ENCODE measurements at places on chromosomes 7 and 10. TPM values are rescaled to one million over a fixed set of nuclear protein-coding genes. Genes with fewer than 3 reads are reported as not detected.

DNA sequence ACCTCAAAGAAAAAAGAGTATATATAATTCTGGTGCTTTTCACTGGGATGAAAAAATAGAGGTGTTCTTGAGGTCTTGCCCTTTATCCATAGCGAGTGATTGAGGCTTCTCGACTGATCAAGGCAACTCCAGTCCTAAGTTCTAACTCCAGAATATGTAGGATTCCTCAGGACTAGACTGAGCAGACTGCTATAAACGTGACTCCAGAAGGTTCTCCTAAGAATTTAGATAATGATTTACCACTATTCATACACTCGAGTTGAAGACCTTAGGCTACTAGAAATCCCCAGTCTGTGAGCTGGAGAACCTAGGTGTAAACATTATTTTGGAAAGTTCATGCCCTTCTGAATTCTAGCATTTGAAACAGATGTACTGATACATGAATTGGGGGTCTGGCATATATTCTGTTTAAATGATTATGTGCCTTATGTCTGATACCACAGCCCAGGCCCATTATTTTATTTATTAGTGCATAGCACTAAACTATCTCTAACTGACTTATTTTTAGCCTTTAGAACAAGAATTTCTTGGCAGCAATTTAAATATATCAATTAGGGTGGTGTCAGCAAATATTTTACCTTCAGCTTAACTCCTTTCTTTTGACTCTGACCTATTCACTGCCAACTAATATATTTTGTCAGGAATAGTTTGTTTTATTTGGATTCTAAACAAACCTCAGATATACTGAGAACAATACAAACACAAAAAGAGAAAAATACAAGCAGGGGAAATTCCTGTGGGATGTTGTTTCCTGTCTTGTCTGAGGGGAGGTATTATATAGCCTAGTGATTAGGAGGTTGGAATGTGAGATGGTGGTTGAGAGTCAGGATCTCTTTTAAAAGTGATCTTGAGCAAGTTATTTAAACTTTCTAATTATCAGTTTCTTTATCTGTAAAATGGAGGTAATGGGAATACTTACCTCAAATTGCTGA is 75.8 kb downstream of the PODXL start:
- peak; percentile 77 for DNase-seq

DNA sequence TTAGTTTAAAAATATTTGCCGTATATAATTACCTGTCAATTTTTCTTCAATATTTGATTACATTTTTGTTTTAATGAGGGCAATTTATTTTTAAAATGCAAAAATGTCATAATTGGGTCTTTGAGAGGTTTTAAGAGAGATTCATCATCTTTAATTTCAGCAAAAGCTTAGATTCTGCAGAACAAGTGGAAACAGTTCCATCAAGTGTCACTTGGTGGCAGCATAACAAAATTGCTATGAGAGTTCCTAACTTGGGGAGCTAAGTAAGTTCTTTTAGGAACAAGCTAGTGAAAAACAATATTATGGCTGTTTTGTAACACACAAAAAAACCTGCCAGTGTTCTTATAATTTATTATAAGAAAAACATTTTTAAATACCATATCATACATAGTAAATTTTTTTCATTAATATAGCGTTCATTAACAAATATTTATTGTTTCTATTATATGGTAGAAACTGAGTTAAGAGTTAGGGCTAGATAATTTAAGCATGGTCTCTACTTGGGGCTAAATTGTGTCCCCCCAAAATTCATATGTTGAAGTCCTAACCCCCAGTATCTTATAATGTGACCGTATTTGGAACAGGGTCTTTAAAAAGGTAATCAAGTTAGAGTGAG is 155.2 kb downstream of the MAGI2 start:
- peak; percentile 67 for DNase-seq

DNA sequence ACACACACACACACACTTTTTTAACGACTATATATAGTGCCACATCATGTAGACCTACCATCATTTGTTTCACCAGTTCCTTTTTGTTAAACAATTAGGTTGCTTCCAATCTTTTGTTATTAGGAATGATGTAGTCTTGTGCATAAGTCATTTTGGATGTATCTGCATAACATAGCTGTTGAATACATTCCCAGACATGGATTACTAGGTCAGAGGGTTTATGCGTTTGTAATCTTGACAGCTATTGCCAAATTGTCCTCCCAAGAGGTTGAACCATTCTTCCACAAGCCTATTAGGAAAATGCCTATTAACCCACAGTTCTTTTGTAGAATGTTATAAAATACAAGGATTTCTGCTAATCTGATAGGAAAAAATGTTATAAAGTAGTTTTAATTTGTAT is 87.3 kb downstream of the PALS2 start:
- DNase-seq, result no peak

DNA sequence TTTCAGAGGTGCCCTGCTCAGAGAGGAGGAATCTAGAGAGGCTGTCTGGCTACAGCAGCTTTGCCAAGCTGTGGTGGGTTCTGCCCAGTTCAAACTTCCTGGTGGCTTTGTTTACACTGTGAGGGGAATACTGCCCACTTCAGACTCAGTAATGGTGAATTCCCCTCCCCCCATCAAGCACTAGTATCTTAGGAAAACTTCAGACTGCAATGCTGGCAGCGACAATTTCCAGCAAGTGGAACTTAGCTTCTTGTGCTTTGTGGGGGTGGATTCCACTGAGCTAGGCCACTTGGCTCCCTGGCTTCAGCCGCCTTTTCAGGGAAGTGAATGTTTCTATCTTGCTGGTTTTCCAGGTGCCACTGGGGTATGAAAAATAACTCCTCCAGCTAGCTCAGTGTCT is 42.8 kb downstream of the CYP2C8 start:
- DNase-seq, result no peak

DNA sequence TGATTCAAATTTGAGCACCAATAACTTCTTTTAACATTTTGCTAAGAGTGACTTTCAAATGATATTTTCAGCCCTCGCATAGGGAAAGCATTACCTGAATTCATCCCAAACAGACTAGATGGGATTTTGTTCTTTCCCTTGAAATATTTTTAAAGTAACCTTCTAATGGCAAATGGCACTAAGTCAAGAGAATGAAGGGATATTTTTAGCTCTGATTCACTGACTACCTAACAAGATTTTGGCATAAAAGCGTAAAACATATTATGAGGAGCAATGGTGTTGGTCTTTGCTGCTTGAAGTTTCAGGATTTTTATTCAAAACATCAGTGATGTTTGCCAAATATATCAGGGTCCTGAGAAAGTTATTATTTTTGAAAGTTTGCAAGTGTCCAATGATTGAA is 290.3 kb downstream of the CDK14 start:
- no peak for DNase-seq

GRCh38 chr10:71622154-71622526 is 97.4 kb downstream of the C10orf105 start:
- DNase-seq, result peak; percentile 38

- DNase-seq, result peak; percentile 14
Observed at GRCh38 chr7:95209276-95209675, 115.1 kb downstream of the PON1 start.

DNA sequence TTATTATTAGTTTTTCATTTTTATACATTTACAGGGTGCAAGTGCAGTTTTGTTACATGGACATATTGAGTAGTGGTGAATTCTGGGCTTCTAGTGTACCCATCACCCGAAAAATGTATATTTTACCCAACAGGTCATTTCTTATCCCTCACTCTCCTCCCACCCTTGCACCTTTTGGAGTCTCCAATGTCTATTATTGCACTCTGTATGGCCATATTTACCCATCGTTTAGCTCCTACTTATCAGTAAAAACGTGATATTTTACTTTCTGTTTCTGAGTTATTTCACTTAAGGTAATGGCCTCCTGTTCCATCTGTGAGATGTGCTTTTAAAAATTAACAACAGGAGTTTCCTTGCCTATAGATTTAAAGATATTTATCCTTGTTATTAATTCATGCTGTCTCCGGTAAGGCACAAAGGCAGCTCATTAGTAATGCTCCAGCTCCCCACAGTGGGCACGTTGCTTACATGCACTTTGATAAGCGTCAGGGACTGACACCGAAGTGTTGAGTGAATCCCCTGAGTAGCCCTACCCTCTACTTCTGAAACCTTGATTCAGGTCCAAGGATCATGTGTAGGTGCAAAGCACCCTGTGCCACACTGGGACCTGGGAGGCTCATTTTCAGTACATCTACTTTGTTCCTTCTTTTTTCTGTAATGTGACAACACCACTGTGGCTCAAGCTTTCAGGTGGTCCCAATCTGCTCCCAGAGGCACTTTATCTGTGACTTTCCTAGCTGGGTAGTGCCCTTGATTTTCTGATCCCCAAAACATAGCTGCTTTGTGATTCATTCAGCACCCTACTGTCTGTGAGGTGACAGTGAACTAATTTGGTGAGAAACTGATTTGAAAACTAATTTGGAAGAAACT is 27.3 kb downstream of the HYAL4 start:
- DNase-seq, result peak; percentile 61

- DNase-seq, result peak; percentile 68
Observed at GRCh38 chr10:4847561-4848355, 21.8 kb downstream of the AKR1E2 start.

- peak; percentile 82 for DNase-seq
Observed at GRCh38 chr10:29841724-29842649, 207.2 kb upstream of the SVIL start.

- peak; percentile 42 for DNase-seq
Observed at GRCh38 chr7:142024547-142024946, 28.9 kb downstream of the MGAM start.

- peak; percentile 77 for DNase-seq
Observed at GRCh38 chr7:158431941-158432347, 155.7 kb downstream of the PTPRN2 start.

- no peak for DNase-seq
Observed at GRCh38 chr10:75733135-75733890, 301.9 kb downstream of the LRMDA start.

GRCh38 chr7:43729924-43730248 is 563 bp upstream of the COA1 start:
- no peak for DNase-seq

DNA sequence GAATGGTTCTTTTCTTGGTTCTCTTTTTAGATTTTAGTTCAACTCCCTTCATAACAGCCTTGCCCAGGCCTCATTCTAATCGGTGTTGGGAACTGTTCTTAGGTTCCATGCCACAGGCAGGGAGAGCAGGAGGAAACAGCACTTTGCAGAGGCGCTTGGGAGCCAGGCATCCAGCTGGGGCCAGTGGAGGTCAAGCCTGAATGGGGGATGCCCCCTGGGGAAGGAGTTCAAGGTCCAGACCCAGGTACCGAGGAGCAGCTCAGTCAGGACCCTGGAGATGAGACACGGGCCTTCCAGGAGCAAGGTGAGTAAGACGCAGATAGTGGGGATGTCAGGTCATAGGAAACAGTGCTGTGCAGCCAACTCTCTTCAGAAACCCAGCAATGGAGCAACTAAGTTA is 4.5 kb downstream of the ZSCAN25 start:
- DNase-seq, result no peak

GRCh38 chr7:139246905-139247304 is 15.9 kb downstream of the UBN2 start:
- peak; percentile 88 for DNase-seq

GRCh38 chr10:133530506-133530905 is 3.3 kb downstream of the CYP2E1 start:
- DNase-seq, result no peak

DNA sequence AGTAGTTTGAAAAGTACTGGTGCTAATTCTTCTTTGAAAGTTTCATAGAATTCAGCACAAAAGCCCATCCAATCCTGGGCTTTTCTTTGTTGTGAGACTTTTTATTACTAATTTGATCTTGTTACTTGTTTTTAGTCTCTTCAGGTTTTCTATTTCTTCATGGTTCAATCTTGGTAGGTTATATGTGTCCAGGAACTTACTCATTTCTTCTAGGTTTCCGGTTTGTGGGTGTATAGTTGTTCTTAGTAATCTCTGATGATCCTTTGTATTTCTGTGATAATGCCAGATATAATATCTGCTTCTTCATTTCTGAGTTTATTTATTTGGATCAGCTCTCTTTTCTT is 147.5 kb downstream of the RTKN2 start:
- peak; percentile 11 for DNase-seq

GRCh38 chr7:100655908-100656674 is at the start of gene ACTL6B:
TSS of gene ACTL6B (minus strand) at chr7:100656448. CDS start at chr7:100656354, 94 bp downstream.
- peak; percentile 30 for DNase-seq

DNA sequence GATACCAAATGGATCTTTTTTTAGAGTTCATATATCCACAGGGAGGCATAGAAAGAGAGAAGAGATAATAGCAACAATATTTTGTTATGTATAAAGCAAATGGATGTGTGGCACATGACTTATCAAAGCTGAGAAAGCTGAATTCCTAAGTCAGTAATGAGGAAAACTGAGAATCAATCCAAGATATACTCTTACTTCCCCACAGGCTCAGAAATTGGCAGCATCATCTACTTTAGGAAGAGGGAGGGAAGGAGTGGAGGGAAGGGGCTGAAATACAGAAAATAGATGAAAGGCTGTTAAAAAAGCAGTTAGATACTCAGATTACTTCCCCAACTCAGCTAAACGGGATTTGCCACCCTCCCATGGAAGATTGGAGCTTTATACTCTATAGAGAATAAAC is 63.5 kb downstream of the SRI start:
- DNase-seq, result no peak

DNA sequence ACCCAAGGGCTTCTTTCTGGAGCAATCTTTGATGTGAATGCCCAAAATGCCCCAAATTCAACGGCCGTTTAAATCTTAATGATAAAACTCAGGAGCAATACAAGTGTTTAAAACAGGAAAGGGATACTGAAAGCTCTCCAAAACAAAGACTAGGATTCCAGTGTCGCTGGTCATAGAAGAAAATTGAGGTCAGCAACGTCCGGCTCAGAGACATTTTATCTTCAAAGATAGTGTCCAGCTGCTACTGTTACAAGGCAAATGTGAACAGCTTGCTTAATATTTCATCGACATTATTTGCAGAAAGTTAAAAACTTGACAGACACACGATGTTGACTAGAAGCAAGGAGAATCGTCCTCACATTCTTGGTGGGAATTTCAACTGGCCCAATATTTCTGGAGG is 15.4 kb upstream of the CTBP2 start:
- DNase-seq, result no peak

DNA sequence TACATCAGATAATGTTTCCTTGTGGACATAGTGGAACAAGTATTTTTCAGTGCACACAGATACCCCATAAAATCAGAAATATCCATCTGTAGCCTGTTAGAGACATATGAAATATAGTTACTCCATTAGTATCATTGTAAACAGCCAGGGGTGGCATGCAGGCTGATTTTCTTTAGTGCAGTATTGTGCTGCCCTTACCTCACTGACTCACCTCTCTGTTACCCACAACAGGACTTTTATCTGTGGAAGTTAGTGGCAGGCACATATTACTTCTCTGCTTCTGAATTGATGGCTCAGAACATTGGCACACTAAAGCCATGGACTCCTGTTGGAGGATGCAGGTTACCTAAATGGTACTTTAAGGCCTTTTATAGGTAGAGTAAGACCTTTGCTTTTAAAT is 70.0 kb downstream of the SLC25A40 start:
- DNase-seq, result no peak

ZP3 gene
- not detected for total RNA-seq

TYW1B gene
- total RNA-seq, result 1.5 TPM

BTRC gene
- 7.2 TPM for total RNA-seq

TWNK gene
- 9.1 TPM for total RNA-seq

HELLS gene
- total RNA-seq, result 70.1 TPM

GOLGA7B gene
- not detected for total RNA-seq
